PC-9 (cell line): ENCODE measurements at places on chromosomes 6 and 20. TPM values are rescaled to one million over a fixed set of nuclear protein-coding genes. Genes with fewer than 3 reads are reported as not detected.
A peak's percentile ranks its signal among the peaks of the same experiment; 100 is the strongest.

LY6G5C gene
- total RNA-seq = 2.6 and 3.7 TPM in 2 replicates

ZNF341 gene
- total RNA-seq = 5.2 and 5.6 TPM in 2 replicates

COL12A1 gene
- 12.5 and 18.7 TPM in 2 replicates for total RNA-seq

CRISP3 gene
- total RNA-seq = 0.48 and 0.79 TPM in 2 replicates

CAP2 gene
- total RNA-seq = 10.0 and 12.0 TPM in 2 replicates

FOXQ1 gene
- total RNA-seq = 55.8 and 57.0 TPM in 2 replicates

PRR18 gene
- not detected in 2 replicates for total RNA-seq

RPP40 gene
- 16.0 and 21.0 TPM in 2 replicates for total RNA-seq

DNA sequence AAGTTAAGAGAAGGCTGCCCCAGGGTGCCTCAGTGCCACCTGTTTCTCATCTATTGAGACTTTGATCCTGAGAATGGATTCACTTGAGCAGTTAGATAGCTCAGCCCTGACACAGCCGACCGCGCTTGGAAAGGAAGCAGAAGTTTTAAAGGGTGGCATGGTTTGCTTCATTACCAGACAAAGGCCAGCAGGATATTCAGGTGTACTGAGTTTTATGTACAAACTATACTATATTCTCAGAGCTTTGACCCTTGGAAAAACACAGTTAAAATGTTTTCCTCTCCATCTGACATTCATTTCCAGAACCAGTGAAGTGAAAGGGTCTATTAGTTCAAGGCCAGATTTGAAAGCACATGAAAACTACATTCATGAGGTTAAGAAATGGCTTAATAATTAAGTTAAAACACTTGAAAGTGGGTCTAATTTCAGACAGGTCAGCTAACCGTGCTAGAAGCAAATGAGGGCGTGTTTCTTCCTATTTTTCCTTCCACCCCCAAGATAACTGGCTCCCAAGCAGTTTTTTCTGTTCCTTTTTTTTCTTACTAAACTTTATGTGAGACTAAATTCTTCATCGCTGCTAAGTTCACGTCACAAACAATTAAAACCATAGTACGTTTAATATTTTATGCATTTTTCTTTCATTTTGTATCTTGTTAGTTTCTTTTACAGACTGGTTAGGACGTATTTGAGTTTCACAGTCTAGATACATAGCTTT, 385.3 kb upstream of the SOX4 start:
- no peaks in the 10 kb centered on the region for H3K27me3 ChIP-seq
- no peak overlapping the region for H3K4me3 ChIP-seq

DNA sequence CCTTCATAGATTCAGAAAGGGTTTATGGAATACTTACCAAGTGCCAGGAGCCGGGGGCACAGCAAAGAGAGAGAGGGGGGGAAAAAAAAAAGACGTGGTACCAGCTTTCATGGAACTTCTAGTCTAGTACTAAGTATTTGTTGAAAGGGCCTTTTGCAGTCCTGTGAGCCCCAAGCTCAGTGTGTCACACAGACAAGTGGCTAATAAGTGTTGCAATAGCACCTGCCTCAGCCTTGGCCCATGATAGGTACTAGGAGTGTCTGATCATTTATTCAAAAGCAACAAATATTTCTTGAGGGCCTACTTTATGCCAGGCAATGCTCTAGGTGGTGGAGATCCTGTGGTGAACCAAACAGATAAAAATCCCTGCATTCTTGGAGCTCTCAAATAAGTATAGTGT, 7.9 kb downstream of the MYLK2 start:
- no peak overlapping the region for H3K4me3 ChIP-seq
- H3K36me3 ChIP-seq = no peaks in the 10 kb centered on the region
- no peak overlapping the region for H3K27ac ChIP-seq
- H3K27me3 ChIP-seq = no peaks in the 10 kb centered on the region
- DNase-seq = no peak

- no peak overlapping the region for H3K27ac ChIP-seq
- H3K4me3 ChIP-seq = no peak overlapping the region
- no peak for DNase-seq
- no peaks in the 10 kb centered on the region for H3K4me1 ChIP-seq
- H3K27me3 ChIP-seq = no peaks in the 10 kb centered on the region
Observed at GRCh38 chr6:138267971-138268895, 49.9 kb upstream of the PBOV1 start.

GRCh38 chr6:31831350-31832215, 4.0 kb downstream of the HSPA1B start:
- peak overlapping the region; percentile 67 for H3K4me3 ChIP-seq
- peaks cover 21% of the 10 kb centered on the region for H3K4me1 ChIP-seq
- no peak for DNase-seq
- H3K36me3 ChIP-seq = peaks cover 5% of the 10 kb centered on the region; the same call in 1 of the 2 replicates

- H3K27me3 ChIP-seq = no peaks in the 10 kb centered on the region
- no peak for DNase-seq
- H3K4me3 ChIP-seq = no peak overlapping the region
- H3K36me3 ChIP-seq = no peaks in the 10 kb centered on the region
- peak overlapping the region; percentile 64; the same call in 1 of the 2 replicates for H3K27ac ChIP-seq
Observed at GRCh38 chr6:3383525-3383924, 73.3 kb downstream of the SLC22A23 start.

DNA sequence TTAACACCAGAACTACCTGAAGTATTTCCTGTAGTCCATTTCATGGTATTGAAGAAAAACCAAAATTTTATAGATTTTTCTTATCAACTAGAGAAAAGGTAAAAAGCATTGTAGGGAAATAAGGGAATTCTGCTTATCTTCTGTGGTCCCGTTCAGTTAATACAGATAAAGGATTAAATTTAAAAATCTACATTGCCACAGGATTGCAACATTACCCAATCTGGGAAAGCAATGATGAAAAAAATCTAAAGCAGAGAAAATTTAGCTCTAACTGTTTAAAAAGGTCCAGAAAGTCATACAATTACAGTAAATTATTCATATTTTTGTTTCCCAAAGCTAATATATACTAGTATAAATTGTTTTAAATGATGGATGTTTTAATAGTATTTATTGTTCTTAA, 18.0 kb downstream of the POLH start:
- H3K27me3 ChIP-seq = no peaks in the 10 kb centered on the region
- H3K4me3 ChIP-seq = no peak overlapping the region
- H3K4me1 ChIP-seq = no peaks in the 10 kb centered on the region
- H3K27ac ChIP-seq = no peak overlapping the region
- no peaks in the 10 kb centered on the region for H3K36me3 ChIP-seq
- DNase-seq = no peak

DNA sequence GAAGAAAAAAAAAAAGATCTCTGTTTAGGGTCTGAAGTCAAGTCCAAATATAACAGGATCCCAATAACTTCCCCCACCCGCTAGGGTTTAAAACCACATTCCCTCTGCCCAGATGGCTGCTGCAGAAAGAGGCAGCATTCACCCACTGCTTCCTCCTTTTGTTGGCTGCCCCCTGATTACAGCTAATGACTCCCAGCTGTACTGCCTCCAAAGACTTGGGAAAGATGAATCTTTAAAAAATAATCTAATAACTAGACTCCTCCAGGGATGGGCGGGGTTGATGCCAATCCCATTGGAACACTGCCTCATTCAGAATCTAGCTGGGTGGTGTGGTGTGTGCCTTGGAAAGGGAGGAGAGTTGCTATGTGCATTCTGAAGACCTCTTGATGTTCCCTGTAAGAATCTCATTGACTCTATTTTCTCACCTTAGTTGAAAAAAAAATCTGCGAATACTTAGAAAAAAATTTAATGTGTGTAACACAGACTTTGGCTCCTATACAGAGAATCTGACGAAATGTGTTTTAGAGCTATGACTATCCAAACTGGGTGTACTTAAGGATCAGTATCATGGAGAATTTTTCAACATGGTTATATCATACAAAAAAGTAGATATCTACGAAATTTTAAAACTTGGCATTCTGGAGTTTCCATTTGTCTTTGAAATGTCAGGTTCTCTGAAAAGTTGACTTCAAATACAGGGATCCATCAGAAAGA, 174.0 kb downstream of the RNF144B start:
- H3K36me3 ChIP-seq = no peaks in the 10 kb centered on the region
- H3K4me1 ChIP-seq = no peaks in the 10 kb centered on the region
- no peak for DNase-seq

GRCh38 chr20:63941282-63942081, 14.7 kb downstream of the UCKL1 start:
- peak overlapping the region; percentile 26; the same call in 1 of the 2 replicates for H3K27ac ChIP-seq
- H3K4me3 ChIP-seq = no peak overlapping the region
- H3K4me1 ChIP-seq = no peaks in the 10 kb centered on the region
- peaks cover 17% of the 10 kb centered on the region for H3K36me3 ChIP-seq
- no peak for DNase-seq

GRCh38 chr20:1509237-1509636, 18.0 kb upstream of the SIRPB2 start:
- H3K27ac ChIP-seq = no peak overlapping the region
- peaks cover 23% of the 10 kb centered on the region for H3K4me1 ChIP-seq
- no peak overlapping the region for H3K4me3 ChIP-seq
- no peaks in the 10 kb centered on the region for H3K27me3 ChIP-seq
- no peaks in the 10 kb centered on the region for H3K36me3 ChIP-seq

GRCh38 chr6:43296780-43297497, 1.1 kb upstream of the SLC22A7 start:
- H3K27ac ChIP-seq = no peak overlapping the region
- no peaks in the 10 kb centered on the region; the same call in 1 of the 2 replicates for H3K27me3 ChIP-seq
- H3K4me1 ChIP-seq = no peaks in the 10 kb centered on the region
- no peak overlapping the region for H3K4me3 ChIP-seq
- no peak for DNase-seq

DNA sequence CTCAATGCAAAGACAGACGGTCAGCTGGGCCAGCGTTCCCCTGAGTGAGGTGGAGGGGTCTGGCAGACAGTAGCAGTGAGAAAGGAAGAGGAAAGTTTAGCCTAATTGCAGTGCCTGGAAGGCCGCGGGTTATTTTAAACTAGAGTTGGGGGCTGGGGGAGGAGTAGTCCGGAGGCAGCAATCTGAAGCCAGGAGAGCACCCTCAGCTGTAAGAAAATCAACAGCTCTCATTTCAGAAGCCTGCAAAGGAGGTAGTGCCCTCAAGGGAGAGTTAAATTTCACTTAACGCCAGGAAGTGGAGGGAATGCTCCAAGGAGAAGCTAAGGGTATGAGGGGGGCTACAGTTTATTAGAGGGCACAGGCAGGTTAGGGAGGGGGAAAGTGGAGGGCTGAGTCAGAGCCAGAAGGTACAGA, 26.9 kb downstream of the RING1 start:
- H3K4me1 ChIP-seq = no peaks in the 10 kb centered on the region
- no peak overlapping the region for H3K4me3 ChIP-seq
- H3K27me3 ChIP-seq = peaks cover 87% of the 10 kb centered on the region
- H3K27ac ChIP-seq = no peak overlapping the region

GRCh38 chr20:53899351-53900167, 170.8 kb downstream of the BCAS1 start:
- H3K27ac ChIP-seq = peak overlapping the region; percentile 52
- H3K27me3 ChIP-seq = no peaks in the 10 kb centered on the region
- no peaks in the 10 kb centered on the region for H3K36me3 ChIP-seq
- peak; percentile 55 for DNase-seq

DNA sequence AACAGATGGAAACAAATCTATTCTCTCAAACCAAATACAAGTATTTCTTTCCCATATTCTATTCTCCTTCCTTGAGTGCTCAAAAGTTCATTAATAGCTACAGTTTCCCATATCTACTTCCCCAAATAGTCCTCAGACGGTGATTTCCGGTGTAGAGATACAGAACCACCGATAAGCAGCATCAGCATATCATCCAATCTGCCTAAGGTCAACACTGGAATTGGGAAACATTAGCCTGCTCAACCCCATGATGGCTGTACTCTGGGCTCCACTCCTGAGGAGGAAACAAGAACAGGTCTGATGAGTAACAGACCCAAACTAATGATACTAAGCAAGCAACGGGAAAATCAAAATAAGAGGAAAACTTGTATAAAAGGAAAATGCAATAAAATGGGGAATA, 115.6 kb downstream of the EPB41L2 start:
- peak; percentile 8 for DNase-seq
- no peaks in the 10 kb centered on the region for H3K27me3 ChIP-seq
- no peak overlapping the region for H3K4me3 ChIP-seq
- H3K36me3 ChIP-seq = no peaks in the 10 kb centered on the region
- H3K4me1 ChIP-seq = no peaks in the 10 kb centered on the region; the same call in 1 of the 2 replicates
- H3K27ac ChIP-seq = no peak overlapping the region
